ENCODE measurements at places on chromosomes 13 and 19.
A peak's percentile ranks its signal among the peaks of the same experiment; 100 is the strongest.

DNA sequence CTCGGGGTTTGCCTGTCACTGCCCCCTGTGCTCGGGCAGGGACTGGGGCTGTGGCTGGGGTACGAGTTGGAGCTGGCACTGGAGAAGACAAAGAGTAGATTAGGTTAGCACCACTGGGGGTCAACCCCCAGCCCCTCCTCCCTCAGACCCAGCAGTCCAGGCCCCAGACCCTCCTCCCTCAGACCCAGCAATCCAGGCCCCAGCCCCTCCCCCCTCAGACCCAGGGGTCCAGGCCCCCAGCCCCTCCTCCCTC, 19.1 kb downstream of the ZNF575 start:
- DNase-seq = no peak

GRCh38 chr19:11088506-11089253, 583 bp upstream of the LDLR start:
- no peak for DNase-seq

DNA sequence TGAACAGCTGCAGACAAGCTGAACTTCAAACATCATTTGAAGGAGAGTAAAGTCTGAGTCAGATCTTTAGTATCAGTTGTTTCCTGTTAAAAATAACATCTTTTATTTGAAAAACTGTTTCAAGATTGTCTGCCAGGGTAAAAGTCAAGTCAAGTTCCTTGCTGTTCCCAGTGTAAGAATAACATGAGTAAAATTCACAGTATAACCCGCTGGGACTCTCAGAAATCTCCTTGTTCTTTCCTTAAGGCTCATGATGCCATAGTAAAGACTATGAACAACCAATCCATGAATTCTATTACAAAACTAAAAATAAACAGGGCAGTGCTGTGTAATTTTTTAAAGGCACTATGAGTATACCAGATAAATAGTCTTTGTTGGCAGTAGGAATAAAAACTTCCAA, 112.9 kb downstream of the IRS2 start:
- DNase-seq = no peak

GRCh38 chr19:35913589-35913988, 5.5 kb upstream of the TYROBP start:
- no peak for DNase-seq

GRCh38 chr13:114213980-114214379, 20.7 kb upstream of the CDC16 start:
- no peak for DNase-seq

DNA sequence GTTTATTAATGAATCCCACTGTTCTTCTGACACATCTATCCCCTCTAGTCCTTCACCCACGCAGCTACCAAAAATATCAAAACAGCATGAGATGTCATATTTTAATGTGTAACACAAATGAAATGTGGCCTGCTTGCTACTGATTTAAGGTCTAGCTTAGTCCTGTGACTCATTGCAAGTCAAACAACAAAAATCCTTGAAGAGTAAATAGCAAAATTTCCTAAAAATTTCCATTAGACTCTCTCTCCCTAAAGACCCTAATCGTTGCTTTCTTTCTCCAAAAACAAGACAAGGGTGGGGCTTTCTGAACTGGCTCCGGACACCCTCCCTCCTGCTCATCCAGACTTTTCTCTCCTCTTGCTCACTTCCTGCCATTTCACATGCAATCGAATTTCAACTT, 99.9 kb upstream of the IPO5 start:
- DNase-seq = no peak

- no peak for DNase-seq
These were observed 2.2 kb downstream of the TMPRSS9 start for GRCh38 chr19:2362046-2362969.

- DNase-seq = no peak
These were observed 72.8 kb upstream of the PCDH8 start for GRCh38 chr13:52921194-52921593.

DNA sequence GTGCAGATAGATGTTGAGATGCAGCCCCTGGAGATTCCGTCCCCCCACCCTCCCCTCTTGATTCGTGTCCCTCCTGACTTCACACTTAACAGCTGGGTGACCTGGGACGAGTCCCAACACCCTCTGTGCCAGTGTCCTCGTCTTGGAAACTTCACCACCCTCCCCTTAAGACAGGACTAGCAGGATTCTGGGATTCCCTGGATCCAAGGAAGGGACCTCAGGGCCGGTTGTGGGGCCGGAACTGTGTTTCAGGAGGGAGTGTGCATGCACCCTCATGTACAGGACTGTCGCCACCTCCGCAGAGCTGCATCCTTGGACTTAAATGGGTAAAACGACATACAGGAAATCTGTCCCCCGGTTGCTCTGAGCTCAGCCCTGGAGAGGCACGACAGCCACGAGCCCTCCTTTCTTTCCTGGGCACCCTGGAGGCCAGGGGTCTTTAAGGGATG, 990 bp downstream of the MYO9B start:
- DNase-seq = peak; percentile 54

GRCh38 chr13:92150606-92151005, 752.2 kb downstream of the GPC5 start:
- no peak for DNase-seq

GRCh38 chr13:26628706-26629105, 71.2 kb downstream of the WASF3 start:
- no peak for DNase-seq

- no peak for DNase-seq
These were observed 213.6 kb downstream of the RGCC start for GRCh38 chr13:41670873-41671443.

DNA sequence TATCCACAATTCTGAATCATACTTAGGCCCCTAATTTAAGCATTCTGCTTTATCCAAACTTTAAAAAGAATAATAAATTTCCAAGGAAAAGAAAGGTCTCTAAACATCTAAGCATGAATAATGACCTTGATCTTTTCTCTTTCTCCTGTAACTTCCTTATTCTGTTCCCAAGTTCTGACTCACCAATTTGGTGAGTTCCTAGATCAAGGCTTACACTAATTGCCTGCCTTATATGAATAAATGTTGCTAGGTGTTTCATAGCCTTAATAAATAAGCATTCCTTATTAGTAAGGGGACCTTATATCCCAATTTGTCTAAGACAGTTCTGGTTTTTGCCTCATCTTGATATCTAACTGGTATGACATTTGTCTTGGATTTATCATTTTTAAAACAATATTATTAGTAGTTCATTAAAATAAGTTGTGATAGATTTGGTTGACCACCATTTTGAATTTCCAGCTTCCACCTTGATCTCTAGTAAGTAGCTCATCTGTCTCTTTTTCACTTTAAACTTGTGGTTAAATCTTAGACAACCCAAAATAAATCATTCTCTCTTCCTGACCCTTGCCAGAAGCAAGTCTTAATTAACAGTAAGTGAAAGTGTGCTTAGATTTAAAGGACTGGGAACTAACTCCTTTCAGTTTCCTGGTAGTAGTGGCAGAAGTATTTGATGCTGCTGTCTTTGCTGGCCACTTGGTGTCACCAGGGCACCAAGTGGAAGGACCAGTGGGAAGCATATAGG, 121.2 kb upstream of the MLNR start:
- no peak for DNase-seq

DNA sequence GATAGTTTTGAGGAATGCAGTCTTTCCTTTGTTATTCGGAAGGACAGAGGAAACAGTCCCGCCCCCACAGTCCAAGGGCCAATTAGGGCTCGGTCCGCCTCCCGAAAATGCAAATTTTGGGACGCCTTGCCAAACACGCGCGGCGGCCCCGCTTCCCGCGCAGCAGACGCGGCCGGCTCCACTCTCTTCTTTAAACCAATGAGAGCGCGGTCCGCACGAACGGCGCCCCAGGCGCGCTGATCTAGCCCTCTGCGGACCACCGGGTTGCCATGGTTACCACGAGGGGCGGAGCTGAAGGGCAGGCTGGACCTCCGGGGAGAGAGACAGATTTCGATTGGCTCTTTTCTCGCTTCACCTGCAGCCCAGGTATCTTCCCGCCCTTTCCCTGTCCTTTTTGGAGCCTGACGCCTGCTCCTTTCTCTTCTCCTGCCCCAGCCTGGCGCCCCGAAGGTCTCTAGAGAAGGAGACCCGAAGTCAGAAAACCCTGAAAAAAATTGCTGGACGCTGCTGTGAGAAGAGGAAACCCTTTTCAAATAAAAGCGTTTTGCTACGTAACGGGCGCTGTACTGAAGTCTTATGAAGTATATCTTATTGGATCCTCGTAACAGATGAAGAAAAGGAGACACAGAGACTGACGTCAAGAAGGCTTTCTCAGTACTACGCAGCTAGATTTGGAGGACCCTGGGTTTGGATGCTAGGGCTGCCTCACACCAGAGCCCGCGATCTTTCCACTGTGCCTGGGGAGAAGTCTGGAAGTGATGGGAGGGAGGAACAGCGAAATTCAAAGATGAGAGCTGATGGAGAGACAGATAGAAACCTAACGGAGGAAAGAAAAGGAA, 2.0 kb downstream of the PTH2 start:
- DNase-seq = peak; percentile 74

- DNase-seq = no peak
These were observed 1.7 kb downstream of the MAP3K10 start for GRCh38 chr19:40192758-40193586.

GRCh38 chr13:92407858-92408257, 818.7 kb upstream of the GPC6 start:
- no peak for DNase-seq

DNA sequence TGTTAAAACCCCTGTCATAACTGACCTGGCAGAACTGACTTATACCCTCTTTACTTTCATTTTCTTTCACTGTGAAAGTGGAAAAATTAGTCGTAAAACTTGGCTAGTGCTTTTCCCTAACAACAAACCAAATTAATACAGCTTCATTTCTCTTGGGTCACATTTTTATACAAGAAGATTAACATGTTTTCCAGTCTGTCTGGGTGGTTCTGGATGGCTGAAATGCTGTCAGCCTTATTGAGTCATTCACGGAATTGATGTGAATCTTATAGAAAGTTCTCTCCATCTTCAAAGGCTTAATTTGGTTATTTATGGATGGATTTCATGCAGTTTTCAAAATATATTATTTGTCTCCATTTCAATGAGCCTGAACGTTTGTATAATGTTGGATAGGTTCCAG, 440.0 kb downstream of the KCTD12 start:
- no peak for DNase-seq

DNA sequence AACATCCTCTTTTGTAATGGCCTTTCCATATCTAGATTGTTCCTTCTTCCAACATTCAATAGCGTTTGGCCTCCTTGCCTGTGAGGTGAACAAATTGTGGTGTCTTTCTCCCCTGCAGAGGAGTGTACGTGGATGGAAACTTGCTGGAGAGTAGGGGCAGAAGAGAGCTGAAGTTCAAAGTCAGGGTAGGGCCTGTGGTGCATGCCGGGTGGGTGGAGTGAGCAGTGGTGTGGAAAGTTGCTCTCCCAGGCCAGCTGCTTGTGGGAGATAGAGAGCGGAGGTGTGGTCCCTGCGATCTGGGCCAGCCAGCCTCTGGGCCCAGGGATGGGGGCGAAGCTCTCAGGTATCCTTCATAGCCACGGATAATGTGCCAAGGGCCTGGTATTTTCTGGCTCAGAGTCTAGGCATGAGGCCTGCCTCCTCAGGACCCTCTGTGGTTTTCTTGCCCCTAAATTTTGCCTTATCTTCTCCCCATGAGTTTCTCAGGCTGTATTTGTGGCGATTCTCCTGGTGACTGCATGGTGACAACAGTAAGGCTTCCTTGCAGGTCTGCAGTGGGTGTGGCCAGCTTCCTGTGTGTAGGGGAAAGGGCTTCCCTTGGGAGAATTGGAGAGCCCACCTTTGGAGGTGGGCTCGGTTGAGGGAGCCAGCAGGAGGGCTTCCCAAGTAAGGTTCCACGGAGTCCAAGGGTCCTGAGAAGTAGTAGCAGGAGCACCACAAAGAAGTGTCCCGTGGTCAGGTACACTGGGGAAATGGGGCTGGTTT, 6.7 kb downstream of the RGCC start:
- DNase-seq = peak; percentile 77

DNA sequence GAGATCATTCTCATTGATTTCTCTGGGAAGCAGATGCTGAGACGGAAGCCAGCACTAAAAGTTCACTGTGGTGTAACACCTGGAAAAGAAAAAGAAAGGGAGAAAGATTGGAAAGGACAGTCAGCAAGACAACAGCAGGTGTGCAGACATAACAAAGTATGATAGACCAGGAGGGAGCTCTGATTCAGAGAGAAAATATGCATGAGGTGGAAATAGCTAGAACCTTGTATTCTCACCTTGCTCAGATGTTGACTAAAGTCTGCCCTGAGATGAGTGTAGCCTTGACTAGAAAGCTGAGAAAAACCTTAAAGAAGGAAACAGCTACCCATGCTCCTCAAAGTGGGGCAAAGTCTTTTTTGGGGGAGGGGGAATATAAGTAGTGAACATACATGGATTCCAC, 1711.8 kb downstream of the EFNB2 start:
- DNase-seq = no peak

- DNase-seq = no peak
These were observed 7.6 kb downstream of the F2RL3 start for GRCh38 chr19:16896146-16897028.

- DNase-seq = no peak
These were observed 28.6 kb downstream of the BICRA start for GRCh38 chr19:47637550-47637949.

- DNase-seq = no peak
These were observed 218.3 kb upstream of the MAB21L1 start for GRCh38 chr13:35694549-35695447.

- no peak for DNase-seq
These were observed 10.0 kb upstream of the IGSF23 start for GRCh38 chr19:44603201-44603945.

GRCh38 chr19:5910638-5910907, 3.5 kb upstream of the CAPS start:
- DNase-seq = no peak

DNA sequence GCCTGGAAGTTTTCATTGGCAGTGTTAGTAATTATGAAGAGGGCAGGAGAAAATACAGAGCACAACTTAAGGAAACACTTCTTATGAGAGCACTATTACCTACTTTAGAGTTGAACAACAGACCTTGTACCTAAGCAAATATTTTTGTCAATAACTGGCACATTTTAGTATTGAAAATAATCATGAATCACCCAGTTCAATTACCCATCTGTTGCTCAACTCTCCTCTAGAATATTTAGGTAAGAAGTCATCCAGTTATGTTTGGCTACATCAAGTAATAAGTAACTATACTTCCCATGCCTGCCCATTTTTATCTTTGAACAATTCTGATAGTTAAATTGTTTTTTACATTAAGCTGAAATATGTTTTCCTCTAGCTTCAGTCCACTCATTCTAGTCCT, 893.4 kb downstream of the DIAPH3 start:
- no peak for DNase-seq

DNA sequence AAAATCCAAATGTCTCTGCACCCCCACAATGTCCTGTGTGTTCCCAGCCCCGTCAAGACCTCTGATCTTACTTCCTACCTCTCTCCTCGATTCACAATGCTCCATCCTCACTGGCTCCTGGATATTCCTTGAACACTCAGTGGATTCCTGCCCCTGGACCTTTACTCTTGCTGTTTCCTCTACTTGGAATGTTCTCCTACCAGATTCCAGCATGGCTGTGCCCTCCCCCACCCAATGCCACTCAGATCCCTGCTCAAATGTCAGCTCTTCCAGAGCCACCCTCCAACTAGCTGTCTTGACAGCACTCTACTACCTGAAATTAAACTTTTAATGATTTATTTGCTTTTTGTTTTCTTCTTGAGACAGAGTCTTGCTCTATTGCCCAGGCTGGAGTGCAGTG, 107.4 kb downstream of the KLF5 start:
- DNase-seq = no peak
